ENCODE measurements at places on chromosomes 5 and 9.

DNA sequence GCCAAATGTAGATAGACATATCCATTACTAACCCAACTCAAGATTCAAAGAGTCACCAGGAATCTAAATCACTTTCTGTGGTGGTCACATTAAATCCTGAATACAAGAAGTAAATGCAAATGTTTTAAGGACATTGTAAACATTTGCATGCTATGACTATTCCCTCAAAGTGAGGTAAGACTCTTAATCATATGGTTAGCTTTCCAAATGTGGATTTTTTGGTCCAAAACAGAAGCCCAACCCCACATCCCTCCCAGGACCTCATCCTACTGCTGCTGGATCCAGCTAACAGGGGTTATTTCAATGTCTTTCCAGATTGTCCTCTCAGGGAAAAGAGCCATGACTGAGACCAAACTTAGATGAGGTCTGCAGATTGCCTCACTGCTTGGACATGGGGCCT is 228.1 kb upstream of the PANK3 start:
- DNase-seq, result no peak

GRCh38 chr9:112858625-112859147 is 32.0 kb downstream of the SLC46A2 start:
- no peak for DNase-seq

- DNase-seq, result no peak
Measured at GRCh38 chr5:145858959-145859358, 13.9 kb downstream of the GRXCR2 start.

DNA sequence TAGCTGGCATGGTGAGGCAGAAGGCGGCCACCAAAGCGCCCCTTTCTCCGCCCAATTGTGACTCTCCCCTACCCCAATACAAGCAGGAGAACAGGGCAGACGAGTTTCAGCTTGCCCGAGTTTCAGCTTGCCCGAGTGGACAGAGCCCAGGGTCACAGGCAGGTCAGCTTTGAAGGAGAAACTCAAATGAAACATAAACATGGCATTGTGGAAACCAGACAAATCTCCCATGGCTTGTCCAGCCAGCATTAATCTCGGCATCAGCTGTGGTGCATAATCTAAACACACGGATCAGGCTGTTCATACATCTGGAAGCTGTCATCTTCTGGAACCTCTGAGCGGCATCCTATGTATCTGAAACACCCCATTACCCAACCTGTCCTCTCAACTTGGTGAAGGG is 16.9 kb downstream of the PTCH1 start:
- DNase-seq, result no peak

- no peak for DNase-seq
Measured at GRCh38 chr5:138685193-138685745, 68.0 kb upstream of the CTNNA1 start.

GRCh38 chr9:81473708-81474107 is 215.6 kb downstream of the TLE1 start:
- no peak for DNase-seq

DNA sequence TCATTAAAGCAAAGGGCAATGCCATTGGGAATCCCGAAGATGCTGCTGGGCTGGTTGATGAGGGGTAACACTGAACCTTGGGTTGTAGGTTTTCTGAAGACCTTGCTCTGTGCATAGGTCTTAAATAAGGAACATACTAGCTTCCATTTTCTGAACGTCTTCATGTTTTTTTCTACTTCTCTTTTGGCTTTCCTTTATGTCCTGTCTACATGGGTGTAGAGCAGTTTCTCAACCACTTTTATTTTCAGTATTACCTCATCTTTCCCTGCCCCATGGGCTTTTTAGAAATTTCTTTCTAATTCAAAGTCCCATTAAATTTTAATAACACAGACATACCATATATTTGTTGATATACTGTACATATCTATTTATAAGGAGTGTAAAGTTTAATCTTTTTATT is at the start of gene IFNA14:
TSS of gene IFNA14 (minus strand) at position 95 of the 400 bp plus-strand sequence. CDS start at position 25, 70 bp downstream.
- DNase-seq, result no peak

DNA sequence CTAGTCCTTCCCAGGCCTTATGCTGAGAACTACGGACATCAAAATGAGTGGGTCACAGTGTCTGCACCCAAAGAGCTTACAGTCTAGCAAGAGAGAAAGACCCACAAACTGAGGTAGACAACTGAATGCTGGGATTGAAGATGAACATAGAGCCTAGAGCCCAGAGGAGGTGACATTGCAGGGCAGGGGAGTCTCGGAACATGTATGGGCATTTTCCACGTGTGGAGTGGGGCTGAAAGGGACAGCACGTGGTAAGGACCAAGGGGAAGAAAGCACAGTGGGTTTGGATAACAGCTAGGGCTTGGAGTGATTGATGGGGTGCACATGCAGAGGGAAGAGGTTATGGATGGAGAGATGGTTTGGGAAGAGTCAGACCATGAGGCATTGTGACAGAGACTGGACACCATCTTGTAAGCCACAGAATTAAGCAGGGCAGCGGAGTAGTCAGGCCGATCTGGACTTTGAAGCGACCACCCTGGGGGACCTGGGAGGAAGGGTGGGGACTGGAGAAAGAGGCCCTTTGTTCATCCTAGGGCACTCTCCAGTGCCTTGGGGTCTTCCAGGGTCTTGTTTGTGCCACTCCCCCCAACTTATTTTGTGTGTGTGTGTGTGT is 47.5 kb upstream of the SH3PXD2B start:
- no peak for DNase-seq

GRCh38 chr5:64836190-64836755 is 67.5 kb downstream of the CWC27 start:
- DNase-seq, result no peak

DNA sequence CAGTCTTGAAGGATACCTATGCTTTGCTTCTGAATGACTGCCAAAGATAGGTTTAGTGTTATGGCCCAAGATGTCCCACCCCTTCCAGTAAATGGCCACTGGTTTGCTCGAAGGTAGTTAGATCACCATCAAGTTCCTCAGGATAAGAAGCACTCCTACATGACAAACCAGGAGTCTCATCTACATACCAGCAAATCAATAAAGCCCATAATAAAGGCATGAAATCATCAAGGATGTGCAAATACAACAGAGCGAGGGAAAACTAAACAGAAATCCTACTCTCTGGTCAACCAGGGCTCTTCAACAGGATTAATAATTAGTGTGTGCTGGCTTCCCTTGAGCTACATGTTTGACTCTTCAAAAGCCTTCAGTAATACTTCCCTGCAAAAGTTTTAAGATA is 141.0 kb downstream of the LHFPL2 start:
- no peak for DNase-seq

DNA sequence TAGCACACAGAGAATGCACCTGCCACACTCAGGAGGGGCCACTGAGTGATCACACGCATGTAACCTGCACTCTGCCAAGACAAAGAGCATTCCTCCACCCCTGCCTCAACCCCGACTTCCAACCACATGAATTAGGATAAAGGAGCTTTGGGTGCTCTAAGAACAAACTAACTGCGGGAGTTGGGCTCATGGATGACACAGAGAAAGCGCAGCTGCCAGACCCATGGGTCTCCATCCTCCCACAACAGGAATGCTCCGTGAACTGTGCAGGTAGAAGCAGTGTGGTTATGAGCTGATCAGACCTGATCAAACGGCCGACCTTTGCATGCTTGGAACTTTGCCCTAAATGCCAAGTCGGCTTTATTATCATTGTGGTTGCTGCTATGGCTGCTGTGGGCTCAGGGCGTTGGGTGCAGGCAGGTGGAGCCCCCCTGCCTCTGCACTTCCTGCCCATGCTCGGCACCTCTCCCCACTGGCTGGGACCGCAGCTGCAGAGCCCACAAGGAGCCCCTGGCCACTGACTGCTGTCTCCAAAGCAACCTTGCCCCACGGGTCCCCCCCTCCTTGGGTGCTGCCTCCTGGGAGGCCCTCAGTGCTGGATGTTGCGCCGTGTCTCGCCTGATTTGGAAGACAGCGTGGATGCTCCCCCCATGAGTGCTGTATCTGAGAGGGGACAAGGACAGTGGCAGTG is 2.6 kb upstream of the SLC6A3 start:
- DNase-seq, result no peak

DNA sequence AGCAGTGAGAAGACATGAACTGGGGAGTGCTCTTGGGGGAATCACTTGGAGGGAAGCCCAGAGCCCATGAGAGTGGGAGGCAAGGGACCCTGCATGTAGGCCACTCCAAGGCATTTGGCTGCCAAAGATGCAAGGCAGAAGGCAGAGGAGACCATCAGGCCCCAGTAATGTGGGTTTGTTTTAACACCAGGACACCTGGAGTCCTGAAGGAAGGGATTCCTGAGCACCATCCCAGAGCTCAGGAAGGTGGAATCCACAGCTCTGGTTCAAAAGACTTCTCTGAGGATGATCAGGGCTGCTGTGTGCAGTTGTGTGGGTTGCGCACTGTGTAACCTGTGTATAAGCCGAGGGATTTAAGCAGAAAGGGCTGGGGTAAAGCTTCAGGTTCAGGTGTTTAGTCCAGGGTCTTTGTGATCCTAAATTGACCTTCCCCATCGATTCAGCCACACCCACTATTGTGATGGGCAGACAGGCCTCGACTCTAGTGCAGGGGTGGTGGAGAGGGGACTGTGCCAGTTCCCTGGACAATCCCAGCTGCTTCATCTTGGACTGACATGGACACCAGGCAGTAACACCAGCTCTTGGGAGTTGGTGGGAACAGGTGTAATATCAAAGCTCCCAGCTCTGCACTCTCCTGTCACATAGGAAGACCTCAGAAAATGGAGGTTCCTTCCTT is 11.0 kb downstream of the B4GALT7 start:
- no peak for DNase-seq

GRCh38 chr9:131702911-131703310 is 37.0 kb downstream of the RAPGEF1 start:
- no peak for DNase-seq

- peak; percentile 7 for DNase-seq
Measured at GRCh38 chr5:104241046-104241445, 678.5 kb upstream of the NUDT12 start.

All from skeletal muscle cell (primary cell).